ENCODE measurements at places on chromosomes 13 and 19. TPM values are rescaled to one million over a fixed set of nuclear protein-coding genes. Genes with fewer than 3 reads are reported as not detected.

ZNF266 gene
- total RNA-seq = 7.5 TPM

DNA sequence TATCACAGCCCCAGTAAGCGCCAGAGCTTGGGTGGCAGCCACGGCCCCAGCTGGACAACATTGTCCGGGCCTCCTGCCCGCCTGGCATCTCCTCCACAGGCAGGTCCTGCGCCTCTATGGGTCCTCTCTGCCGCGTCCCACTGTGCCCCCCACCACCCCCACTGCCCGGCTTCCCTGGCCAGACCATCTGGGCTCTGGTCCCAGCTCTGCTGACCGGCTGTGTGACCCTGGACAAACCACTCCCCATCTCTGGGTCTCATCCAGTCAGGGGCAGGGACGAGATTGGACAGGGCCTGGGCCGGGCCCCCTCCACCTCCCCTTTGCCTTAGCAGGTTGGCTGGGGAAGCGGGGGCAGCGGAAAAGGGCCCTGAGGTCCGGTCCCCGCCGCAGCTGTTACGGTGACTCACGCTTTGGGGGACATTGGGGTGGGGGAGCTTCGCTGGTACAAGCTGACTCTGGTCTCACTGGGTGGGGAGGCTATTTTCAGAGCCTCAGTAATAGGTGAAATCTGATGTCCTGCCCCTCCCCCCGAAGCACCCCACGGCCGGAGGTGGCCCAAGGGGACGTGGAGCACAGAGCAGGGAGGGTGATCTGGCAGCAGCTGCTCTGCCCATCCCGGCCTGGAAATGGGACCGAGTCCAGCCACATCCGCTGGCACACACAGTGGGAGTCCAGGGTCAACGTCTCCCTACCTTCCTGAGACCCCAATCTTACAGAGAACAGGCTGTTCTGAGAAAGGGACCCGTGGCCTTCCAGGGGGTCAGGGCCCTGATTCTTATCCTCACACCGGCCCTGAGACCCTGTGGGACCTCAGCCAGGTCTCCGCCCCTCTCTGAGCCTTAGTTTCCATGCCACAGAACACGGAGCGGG lies 9.1 kb downstream of the NFIC start:
- DNase-seq = peak; percentile 50

DNA sequence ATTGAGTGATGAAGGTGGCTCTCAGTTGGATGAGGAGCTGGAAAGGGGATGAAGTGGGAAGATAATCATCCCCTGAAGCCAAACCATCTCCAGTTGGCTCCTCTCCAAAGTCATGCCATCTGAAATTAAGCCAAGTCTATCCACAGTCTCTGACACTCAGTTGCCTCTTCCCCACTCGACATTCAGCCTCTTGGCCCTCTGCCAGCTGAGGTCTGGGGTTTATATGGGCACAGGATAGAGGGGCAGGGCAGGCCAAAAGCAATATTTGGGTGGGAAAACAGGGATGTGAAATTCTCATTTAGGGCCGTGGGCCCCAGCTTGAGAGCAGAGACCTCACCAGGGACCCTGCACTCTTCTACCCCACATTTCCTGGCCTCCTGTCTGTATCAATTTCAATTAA lies 85.9 kb downstream of the SLITRK1 start:
- no peak for DNase-seq

PGLYRP2 gene
- total RNA-seq = not detected

GRCh38 chr13:26821672-26822071 lies 61.1 kb upstream of the GPR12 start:
- DNase-seq = no peak

FREM2 gene
- total RNA-seq = 4.8 TPM

FCER2 gene
- total RNA-seq = not detected

DNA sequence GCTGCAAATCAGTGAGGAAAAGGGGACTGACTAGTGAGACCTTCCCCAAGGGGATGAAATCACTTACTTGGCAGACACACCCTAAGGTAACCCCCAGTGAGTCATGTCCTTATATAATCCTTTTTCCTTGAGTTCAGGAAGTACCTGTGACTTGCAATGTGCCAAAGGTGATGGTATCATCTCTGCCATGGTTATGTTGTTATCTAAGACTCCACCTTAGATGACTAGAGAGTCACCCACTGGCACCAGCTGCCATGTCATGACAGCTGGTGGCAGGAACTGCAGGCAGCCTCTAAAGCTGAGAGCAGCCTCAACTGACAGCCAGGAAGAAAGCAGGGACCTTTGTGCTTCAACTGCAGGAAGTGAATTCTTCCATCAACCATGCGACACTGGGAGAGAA lies 12.5 kb downstream of the PBX4 start:
- DNase-seq = no peak

DNA sequence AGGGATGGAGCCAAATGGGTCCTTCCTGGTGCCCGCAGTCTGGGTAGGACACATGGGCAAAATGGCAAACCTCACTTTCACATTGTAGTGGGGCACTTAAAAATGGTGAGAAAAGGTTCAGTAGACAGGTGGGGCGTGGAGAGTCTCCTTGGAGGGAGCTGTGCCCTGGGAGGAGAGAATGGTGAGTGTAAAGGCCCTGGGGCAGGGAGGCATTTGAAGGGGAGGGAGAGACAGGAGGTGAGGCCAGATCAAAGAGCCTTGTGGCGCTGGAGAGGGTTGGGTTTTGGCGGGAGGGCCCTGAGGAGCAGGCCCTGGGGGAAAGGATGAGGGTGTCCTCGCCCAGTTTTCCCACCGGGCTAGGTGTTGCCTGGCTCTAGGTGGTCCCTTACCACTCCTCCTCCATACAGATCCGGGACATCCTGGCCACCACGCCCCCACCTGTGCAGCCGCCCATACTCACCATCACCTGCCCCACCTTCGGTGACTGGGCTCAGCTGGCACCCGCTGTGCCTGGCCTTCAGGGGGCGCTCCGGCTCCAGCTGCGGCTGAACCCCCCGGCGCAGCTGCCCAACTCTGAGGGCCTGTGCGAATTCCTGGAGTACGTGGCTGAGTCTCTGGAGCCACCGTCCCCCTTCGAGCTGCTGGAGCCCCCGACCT lies 6.3 kb downstream of the MAP1S start:
- no peak for DNase-seq

CBLC gene
- total RNA-seq = 4.1 TPM

DNA sequence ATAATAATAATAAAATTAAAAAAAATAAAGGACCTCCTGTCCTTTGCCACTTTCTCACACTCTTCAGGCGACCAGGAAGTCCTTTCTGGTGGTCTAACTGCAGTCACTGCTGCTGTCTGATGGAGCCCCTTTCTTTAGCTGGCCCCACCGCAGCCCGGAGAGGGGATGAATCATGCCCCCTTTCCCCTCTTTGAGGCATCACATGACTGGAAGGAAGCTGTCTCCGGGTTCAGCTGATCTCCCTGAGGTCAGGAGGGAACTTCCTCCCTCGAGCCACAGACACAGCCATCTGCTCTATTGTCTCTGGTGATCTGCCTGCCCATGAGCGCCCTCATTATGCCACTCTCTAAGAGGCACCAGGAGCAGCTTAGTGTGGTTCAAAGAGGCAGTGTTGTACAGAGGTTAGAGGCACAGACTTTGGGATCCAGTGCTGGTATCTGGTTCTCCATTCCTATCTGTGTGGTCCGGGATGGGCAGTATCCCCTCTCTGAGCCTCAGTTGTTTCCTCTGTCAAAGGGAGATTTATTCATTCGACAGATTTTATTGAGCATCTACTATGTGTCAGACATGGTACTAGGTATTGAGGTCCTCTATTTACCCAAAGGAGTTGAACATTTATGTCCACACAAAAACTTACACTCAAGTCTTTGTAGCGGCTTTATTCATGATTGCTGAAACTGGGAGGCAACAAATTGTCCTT lies 30.0 kb downstream of the VAV1 start:
- peak; percentile 24 for DNase-seq

GPR180 gene
- 13.2 TPM for total RNA-seq

DNA sequence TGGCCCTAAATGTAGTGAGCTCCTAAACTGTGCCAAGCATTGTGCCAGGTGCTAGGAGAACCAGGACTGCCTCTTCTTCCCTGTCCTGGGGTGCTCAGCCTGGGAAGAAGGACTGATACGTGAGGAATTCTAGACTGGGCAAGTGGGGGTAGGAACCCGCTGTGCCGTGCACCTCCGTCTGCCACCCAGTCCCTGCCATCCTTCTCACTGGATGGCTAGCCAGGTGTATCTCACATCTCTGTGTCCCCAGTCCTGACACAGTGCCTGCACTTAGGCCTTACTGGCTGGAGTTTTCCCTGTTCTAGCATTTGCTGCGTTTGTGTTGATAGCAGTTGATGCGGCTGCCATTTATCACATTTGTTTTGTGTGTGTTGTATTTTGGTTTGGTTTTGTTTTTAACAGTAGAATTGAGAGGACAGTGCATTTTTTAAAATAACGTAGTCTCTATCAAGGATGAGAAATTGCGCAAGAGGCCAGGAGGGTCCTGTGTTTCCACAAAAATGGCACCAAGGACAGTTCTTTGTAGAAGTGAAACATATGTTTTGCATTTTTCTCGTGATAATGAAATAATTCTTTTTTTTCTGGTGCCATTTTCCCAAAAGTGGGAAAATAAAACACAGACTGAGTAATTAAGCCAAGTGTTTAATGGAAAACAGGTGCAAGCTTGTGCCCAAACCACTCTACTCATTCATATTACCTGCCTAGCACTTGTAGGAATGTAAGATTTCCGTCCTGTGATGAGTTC lies 4.7 kb upstream of the GPR183 start:
- no peak for DNase-seq

CSNK1A1L gene
- total RNA-seq = 5.8 TPM

ZNF414 gene
- 6.3 TPM for total RNA-seq

DNA sequence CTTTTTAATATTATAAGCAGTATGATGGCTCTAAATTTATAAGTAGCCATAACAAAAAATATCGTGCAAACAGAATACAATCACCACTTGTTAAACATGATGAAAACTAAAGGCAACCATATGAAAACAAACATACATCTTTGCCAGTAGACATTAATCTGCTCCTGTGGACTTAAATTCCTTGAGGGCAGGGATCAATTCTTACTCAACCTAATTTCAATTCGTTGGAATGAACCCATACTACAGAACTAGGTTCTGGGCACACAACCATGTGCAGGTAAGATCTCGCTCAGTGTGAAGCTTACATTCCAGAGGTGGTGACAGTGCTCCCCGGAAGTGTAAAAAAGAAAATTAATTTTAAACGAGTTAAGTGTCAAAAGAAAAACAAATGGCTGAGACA lies 13.4 kb downstream of the TBC1D4 start:
- DNase-seq = no peak

DNA sequence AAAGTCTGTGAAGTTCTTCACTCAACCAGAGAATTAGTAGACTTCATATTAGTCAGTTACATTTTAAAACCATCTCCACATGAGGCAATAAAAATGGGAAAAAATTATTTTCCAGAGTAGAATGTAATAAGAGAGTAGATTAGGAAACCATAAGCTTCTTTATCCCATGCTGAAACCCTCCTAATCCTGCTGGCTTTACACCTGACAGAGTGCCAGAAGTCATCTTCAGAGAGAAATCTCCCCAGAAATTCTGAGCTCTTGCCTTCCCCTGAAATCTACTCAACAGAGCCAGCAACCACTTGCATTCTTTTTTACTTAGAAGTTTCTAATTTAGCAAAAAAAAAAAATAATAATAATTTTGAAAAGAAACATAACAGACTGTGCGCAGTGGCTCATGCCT lies 279.9 kb downstream of the NHLRC3 start:
- DNase-seq = peak; percentile 86

DNA sequence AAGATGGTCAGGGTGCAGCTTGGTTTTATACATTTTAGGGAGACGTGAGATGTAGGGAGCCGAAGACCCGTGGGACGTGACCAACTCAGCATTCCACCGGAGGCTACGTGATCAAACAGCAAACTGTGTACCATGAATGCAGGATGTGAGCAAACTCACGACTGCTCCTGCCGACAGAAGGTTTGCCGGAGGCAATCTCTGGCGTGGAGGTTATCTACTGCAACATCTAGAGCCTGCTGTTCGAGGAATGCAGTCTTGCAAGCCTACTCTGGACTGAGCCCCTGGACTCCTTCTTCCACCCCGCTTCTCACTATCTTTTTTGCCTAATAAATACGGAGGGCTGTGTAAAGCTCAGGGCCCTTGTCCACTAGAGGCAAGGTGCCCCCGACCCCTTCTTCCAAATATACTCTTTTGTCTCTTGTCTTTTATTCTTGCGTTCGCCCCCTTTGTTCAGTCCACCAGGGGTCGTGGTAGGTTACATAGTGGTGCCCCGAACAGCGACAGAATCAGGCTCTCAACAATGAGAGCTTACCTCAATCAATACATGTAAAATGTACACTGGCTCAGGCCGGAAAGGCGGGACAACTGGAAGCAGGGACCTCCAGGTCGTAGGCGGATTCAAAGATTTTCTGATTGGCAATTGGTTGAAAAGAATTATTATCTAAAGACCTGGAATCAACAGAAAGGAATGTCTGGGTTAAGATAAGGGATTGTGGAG lies 8.9 kb upstream of the OR1I1 start:
- peak; percentile 77 for DNase-seq

- peak; percentile 92 for DNase-seq
These were observed 109.3 kb downstream of the COL4A2 start for GRCh38 chr13:110416131-110417025.

GRCh38 chr19:2812414-2813234 lies 7.0 kb upstream of the ZNF554 start:
- no peak for DNase-seq

ZNF534 gene
- 6.5 TPM for total RNA-seq

CYP4F8 gene
- total RNA-seq = 5.3 TPM

All from umbilical cord (tissue), 2 donors.